WTC11 (cell line): ENCODE measurements at places on chromosomes 7 and 10.
A peak's percentile ranks its signal among the peaks of the same experiment; 100 is the strongest.

- DNase-seq = no peak
Measured at GRCh38 chr7:72058579-72058978, 353.6 kb downstream of the CALN1 start.

GRCh38 chr7:102069931-102070629, 216.6 kb upstream of the SH2B2 start:
- peak; percentile 33 for DNase-seq

GRCh38 chr7:131196803-131197202, 130.9 kb upstream of the MKLN1 start:
- no peak for DNase-seq

- DNase-seq = no peak
Measured at GRCh38 chr7:121793716-121794115, 79.2 kb upstream of the PTPRZ1 start.

DNA sequence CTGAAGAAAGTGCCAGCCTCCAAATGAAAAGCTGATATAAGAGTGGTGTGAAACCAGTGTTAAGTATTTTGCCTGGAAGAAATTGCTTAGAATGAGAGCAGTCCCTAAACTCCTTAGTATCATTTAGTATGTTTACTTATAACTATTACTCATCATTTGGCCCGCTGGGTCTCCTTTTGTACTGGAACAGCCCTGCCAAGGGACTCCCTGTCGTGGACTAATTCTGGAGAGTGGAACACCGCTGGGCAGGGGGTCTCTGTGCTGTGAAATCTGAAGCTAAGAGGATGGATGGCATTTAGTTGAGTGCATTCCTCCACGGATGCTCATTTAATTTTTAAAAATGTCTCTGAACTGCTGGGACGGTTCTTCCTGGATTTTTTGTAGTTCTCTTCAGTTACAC, 889.9 kb upstream of the C7orf33 start:
- DNase-seq = no peak

GRCh38 chr10:62348029-62348428, 26.1 kb upstream of the ZNF365 start:
- no peak for DNase-seq

GRCh38 chr7:80916770-80917741, 1.8 kb downstream of the SEMA3C start:
- no peak for DNase-seq

GRCh38 chr7:148661471-148661870, 37.2 kb upstream of the CUL1 start:
- DNase-seq = no peak

- no peak for DNase-seq
Measured at GRCh38 chr10:14648946-14649345, 125.8 kb downstream of the FAM107B start.

GRCh38 chr10:43318456-43318855, 51.6 kb upstream of the RASGEF1A start:
- DNase-seq = no peak

- no peak for DNase-seq
Measured at GRCh38 chr10:90862908-90863514, 5.2 kb upstream of the HTR7 start.

GRCh38 chr7:93476491-93477344, 97.8 kb downstream of the CALCR start:
- peak; percentile 34 for DNase-seq

GRCh38 chr10:97197030-97197500, 11.3 kb upstream of the SLIT1 start:
- no peak for DNase-seq

- DNase-seq = no peak
Measured at GRCh38 chr10:124372899-124373298, 45.8 kb downstream of the OAT start.

DNA sequence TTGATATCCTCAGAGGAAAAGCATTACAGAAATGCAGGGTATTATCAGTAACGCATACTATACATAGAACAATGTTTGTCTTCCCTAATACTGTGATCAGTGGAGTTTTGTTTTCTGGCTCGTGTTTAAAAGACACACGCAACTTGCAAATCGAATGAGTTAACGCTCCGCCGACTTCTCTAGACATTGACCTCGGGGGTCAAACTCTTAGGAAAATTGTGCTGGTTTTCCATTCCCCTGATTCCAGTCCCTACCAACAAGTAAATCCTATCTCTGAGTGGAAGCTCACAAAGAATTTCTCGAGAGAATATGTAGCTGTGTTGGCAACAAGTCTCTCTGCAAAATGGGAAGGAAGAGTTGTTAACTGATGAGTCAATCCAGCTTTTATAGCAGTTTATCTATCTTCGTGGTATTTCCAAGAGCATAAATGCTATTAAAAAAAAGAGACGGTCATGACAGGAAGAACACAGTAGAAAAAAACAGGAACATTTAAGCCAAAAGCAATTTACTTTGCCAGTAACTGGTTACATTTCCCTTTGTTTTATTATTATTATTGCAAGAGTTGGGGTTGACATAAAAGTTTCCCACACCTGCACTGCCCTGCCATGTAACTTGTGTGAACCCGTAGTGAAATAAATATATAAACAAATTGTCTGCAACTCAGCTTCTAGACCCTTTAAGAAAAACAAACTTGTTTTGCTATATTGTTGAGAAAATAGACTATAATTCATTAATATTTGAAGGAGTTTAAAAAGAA, 144.4 kb downstream of the ARID5B start:
- DNase-seq = no peak

- DNase-seq = no peak
Measured at GRCh38 chr7:47143339-47143738, 438.6 kb downstream of the TNS3 start.

DNA sequence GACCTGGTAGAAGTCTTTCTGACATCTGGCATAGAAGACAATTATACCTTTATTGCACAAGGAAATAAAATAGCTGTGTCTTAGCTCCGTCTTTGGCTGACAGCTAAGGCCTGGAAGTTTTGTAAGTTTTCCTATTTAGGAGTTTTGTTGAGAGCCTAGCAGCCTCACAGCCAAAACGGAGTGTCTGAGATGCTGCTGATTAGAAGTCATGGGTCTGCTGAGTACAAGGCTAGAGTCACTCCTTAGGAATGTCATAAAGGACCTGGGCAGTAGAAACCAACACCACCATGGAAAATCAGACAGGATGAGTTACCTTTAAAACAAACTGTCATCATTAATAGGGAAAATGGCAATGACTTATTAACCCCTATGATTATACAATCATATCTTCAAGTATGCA, 442.5 kb downstream of the KCNMA1 start:
- DNase-seq = no peak

DNA sequence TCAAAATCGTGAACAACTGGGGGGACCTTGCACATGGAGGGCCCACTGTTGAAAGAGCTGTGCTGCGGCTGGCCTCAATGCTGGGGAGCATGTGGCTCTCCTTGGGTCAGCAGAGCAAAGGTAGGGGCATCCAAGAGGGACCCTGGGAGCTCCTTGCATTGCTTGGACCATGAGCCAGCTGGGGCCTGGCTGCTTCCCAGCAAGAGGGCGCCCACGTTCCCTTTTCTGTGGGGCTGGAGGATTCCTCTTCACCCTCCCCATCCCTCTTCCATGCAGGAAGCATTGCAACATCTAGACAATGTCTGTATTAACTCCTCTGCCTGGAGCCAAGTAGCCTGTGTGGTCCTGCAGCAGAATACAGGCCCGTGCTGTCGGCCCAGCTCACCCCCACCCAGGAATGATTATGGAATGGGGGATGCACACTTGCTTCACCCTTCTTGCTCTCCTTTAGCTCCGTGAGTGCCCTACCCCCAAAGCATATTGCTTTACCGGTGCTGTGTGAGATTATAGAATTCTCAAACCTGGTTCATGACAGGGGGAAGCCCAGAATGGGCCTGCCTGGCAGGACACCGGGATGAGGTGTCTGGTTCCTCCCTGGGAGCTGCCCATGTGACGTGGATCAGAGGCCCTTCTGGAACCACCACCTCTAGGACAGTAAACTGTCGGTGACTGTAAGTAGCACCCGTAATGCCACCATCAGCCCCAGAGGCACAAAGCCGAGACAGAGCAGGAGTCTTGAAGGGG, 61.9 kb downstream of the SYPL1 start:
- DNase-seq = peak; percentile 46

- no peak for DNase-seq
Measured at GRCh38 chr7:131493581-131493980, 62.8 kb downstream of the PODXL start.

DNA sequence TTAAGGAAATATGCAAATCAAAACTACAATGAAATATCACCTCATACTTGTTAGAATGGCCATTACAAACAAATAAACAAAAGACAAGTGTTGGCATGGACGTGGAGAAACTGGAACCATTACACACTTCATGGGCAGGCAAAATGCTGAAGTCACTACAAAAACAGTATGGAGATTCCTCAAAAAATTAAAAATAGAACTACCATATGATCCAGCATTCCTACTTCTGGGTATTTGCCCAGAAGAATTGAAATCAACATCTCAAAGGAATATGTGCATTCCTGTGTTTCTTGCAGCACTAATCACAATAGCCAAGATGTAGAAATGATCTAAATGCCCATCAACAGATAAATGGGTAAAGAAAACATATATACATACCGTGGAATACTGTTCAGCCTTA, 83.6 kb downstream of the NRCAM start:
- DNase-seq = no peak

GRCh38 chr7:24119852-24120251, 164.1 kb upstream of the NPY start:
- no peak for DNase-seq

DNA sequence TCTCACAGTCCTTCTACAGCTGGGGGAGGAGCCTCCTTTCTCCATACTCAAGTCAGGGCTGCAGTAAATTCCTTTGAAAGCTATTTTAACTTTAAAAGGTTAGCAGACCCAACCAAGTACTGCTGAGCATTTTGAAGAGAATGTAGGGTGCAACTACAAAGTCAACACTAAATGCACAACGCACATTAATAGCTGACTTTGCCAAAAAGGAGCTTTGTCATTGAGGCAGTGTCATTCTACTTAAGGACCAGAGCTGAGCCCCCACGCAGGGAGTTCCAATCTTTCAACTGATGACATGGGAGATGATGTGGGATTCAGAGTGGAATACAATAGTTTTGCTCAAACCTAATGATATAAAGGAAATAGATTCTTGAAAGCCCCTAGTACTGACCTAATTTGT, 20.3 kb downstream of the TECTB start:
- DNase-seq = no peak

DNA sequence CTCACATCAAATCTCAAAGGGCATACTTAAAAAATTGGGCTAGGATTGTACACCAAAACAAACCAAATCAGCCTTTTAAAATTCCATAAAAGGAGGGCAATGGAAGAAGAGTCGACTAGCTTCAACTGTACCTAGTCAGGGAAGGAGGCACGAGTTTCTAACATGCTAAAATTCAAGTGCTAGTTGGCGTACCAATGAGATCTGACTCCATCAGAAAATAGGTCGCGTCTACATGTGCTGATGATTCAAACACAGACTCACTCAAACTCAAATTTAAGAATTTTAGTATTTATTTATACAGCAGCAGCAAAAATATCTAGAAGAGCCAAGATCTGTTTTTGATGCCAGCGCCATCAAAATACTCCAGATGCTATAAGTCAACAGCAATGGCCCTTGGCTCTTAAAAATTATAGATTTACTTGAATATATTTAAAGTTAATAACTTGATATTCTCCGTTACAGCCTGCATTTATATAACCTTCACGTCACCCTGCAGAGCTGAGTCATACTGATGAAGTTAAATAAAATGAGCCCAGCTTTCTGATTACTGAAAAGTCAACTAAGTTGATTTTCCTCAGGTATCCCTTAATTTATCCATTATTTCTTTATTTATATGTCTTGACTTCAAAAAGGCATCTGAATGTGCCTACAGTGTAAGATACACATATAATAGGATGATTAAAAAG, 302.1 kb upstream of the IMMP2L start:
- no peak for DNase-seq

GRCh38 chr10:61795147-61795546, 106.4 kb upstream of the ARID5B start:
- no peak for DNase-seq

DNA sequence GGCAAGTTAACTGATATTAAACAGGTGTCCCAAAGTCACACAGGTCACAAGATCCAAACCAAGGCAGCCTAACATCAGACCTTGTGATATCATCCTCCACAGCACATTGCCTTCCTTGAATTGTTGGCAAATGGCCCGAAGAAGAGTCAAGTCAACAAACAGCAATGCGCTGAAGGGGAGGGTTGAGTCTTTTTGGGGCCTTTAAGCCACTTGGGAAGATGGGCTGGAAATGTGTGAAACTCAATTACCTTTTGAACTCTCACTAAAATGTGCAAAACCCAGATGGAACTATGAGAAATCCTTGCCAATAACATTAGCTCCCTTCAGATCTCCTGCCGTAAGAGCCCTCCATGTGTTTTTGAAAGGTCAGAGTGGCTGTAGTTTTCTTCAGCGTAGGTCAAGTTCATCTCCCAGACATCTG, 47.9 kb upstream of the STK17A start:
- DNase-seq = no peak

- DNase-seq = no peak
Measured at GRCh38 chr10:17115683-17116082, 13.9 kb downstream of the CUBN start.

DNA sequence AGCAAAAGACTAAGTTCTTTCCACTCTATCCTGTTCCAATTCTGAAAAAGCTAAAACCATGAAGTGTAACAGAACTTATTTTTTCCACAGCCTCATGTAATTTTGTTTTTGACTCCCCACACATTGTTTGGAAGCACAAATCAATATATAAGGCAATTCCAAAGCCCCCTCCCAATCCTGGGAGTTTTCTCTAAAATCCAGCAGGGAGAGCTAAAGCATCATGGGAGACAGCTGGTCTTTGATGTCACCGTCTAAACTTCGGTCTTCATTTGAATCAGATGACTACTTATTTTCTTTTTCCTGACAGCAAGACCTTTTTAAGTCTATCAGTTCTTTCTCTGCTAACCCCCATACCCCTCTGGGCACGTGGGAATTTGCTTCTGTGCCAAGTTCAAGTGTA, 33.3 kb upstream of the PON1 start:
- no peak for DNase-seq

GRCh38 chr10:35005868-35006267, 84.3 kb downstream of the CUL2 start:
- no peak for DNase-seq

DNA sequence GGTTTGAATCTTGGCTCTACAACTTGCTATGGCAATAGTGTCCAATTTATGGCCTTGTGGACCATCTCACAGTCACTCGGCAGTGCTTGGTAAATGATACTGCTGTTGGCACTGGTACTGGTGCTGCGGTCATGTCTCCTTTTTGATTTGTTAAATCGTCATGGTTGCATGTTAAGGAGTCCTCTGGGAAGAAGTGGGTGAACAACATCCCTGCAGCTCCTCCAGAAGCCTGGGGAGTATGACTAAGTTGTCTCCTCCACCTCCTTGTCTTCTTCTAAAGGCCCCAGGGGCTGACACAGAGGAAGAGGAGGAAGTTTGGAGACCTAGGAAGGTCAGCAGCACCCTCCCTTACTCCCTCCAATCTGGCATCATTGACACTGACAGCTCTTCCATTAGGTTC, 8.5 kb downstream of the ITPRIP start:
- DNase-seq = no peak
